CD4-positive, alpha-beta T cell treated with Interleukin-4 for 4 hours (primary cell): ENCODE measurements at places on chromosomes 4 and X.

DNA sequence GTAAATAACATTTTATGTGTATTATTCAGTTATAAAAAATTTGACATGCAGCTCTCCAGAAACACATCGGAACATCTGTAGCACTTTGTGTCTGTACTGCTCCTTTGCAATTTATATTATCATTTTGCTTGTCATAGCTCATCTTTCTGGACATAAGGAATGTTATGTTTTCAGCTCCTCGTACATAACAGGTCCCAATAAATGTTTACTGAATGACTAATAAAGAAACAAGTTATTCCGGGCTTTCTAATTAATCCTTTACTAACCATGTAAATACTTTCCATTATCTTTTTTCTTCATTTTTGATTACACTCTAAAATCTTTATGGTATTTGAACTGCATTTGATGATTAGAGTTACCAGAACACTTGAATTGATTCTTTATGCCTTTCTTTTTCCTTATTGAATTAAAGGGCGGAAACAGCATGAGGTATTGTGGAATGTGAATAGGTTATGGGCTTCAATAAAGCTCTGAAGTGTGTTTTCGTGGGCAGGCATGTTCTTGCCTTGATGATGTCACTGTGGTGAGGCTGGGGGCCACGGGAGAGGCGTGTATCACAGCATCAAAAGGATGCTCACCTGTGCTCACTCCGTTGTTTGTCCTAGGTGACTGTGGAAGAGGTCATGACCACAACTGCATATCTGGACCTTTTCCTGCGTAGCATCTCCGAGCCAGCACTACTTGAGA lies 131.6 kb downstream of the GATB start:
- no peak for DNase-seq

- no peak for DNase-seq
Observed at GRCh38 chr4:173807347-173807746, 277.3 kb upstream of the HAND2 start.

- no peak for DNase-seq
Observed at GRCh38 chr4:41579043-41579442, 41.1 kb downstream of the LIMCH1 start.

DNA sequence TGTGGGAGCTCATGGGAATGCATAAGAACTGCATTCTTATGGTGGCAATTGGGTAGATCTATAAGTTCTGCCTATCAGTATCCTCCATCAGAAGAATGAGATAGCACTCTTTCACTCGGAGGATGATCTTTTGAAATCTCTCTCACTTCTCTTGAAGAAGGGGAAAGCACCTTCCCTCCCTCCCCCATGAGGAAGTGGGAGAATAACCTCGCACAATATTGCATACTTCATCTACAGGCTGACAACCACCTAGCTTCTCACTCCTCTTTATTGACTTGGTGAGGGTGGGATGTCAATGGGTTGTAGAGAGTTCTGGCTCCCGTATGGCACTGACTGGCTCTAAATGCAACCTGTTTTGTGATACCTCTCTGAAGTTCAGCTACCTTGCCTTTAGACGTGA lies 146.7 kb upstream of the SPOCK3 start:
- DNase-seq = no peak

- DNase-seq = no peak
Observed at GRCh38 chrX:48497871-48498270, 10.9 kb upstream of the PORCN start.

DNA sequence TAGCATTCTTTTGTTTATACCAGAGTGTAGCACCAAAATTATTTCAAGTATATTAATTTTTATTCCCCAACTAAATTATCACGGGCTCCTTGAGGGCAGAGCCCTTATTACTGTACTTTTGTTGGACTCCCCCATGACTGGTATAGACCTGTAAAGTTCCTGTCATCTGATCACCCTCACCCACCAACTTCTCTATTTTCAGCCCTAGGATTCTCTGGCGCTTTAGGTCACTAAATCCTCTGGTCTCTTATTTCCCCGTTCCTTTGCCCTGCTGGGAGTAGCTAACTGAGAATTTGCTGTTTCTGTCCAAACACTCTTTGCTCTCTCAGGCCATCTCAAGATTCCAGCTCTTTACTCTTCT lies 3.2 kb upstream of the XKRX start:
- no peak for DNase-seq

DNA sequence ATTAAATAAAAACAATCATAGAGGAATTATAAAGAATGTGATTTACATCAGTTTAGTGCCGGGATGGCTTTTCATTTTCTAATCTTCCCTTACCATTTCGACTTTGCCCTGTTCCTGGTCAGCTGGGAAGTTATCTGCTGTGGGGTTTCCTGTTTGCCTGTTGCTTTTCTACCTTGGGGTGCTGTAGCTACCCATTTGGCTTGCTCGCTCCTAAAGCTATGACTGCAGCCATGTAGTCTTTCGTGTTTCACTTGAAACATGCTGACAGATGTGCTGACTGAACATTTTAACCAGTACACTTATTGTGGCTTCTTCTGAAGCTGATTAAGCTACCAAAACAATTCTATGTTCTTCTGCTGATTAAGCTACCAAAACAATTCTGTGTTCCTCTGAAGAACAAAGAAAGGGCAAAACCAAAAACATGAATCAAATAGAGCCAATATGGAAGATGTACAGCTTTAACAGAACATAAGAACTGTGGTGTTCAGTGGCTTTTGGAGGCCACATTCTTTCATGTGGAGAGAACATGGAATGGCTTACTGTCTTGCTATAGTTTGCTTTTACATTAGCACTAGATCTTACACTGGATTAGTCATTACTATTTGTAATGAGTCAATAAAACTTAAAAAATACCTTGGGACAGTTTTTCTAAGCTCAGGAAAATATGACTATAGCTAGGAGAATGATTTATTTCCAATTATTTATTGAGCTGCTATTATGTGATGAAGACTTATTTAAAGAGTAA lies 440.4 kb downstream of the SPRY1 start:
- DNase-seq = no peak

- no peak for DNase-seq
Observed at GRCh38 chrX:103376118-103376978, at the start of gene BEX3. BEX3 (plus strand) TSS chrX:103376538; CDS start chrX:103377522, 984 bp downstream.

GRCh38 chr4:70670332-70671014 lies 4.2 kb upstream of the JCHAIN start:
- DNase-seq = no peak

GRCh38 chr4:81664079-81664478 lies 192.4 kb upstream of the RASGEF1B start:
- DNase-seq = no peak

DNA sequence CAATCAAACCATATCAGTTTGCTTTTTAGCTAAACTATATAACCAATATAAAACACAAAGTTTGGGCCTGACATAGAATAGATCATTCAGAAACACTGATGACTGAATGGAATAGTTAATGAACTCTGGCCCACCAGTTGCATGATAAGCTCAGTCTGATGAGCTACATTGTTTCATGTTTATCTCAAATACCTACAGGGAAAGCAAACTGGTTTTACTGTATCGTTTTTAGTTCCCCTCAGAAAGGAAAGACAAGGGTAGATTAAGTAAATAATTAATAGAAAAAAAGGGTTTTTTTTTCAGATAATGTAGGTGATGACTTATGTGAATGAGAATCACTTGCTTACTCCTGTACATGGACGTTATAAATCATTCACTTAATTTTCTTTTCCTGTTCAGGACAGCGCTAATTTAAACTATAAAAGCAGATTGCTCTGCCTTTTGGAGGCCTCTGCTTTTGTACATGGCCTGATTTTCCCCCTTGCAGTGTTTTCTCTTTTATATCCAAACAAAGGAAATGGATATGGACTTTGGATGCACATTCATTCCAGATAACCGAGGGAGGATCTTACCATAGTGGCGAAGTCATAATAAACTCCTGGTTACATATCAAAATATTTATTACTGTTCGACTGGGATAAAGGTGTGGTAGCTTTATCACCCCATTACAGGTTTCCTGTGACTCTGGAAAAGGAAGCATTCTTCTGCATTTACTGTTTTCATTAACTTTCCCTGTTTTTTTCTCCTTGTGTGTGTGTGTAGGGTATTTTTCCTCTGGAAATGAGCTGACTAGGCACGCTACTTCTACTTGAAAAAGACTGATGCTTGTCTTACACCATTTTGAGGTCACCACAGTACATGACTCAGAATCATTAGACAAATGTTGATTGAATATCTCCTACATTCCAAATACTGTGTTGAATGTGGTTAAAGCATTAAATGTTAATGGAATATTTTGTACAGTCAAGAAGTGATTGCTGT lies 373.1 kb upstream of the HS3ST1 start:
- no peak for DNase-seq

DNA sequence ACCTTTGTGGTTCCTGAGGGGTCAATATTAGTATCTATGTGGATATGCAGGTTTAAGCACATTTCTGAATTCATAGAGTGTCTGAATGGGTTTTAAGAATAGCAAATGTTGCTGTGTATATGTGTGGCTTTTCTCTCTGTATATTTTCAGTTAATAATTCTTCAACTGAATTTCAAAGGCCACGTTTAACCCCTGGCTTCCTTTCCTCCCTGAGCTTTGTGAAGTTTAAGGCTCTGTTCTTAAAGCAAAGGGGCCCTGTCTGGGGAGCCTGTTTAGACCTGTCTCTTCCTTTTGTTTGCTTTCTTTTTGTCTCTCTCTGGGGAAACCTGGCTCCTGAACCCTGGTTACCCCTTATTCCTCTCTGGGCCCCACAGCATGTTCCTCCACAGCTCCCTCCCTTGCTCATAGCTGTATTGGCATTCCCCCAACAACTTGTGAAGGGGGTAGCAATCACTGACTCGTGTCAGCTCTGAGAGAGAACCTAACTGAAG lies 139.1 kb downstream of the COL4A6 start:
- DNase-seq = no peak
